Thyroid gland (tissue), 4 donors: ENCODE measurements at places on chromosomes 1 and 21. TPM values are rescaled to one million over a fixed set of nuclear protein-coding genes. Genes with fewer than 3 reads are reported as not detected.

DNA sequence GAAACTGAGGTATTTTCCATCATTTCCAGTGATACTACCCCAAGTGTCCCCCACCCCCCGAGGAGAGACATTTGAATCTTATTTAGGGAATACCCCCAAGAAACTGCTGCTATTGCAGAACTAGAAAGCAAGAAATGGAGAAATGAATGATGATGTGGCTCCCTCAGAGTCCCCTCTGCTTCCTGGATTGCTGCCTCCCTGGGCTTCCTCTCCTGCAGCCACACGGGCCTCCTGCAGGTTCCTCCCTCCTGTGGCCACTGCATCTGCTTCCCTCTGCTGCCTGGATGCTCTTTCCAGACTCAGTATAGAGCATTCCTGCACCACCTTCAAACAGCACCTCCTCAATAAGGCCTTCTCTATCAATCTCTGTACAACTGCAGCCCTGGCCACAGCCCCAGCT lies 69.3 kb downstream of the SLC25A24 start:
- H3K4me1 ChIP-seq, result no peaks in the 10 kb centered on the region
- no peaks in the 10 kb centered on the region for H3K27me3 ChIP-seq
- no peak for DNase-seq
- no peak overlapping the region for H3K4me3 ChIP-seq
- peaks cover 4% of the 10 kb centered on the region for H3K36me3 ChIP-seq

- H3K36me3 ChIP-seq, result no peaks in the 10 kb centered on the region
- H3K4me3 ChIP-seq, result no peak overlapping the region
- no peaks in the 10 kb centered on the region for H3K4me1 ChIP-seq
- DNase-seq, result no peak
- no peak overlapping the region for H3K27ac ChIP-seq
Observed at GRCh38 chr1:13550663-13551062, 33.0 kb upstream of the PDPN start.

- no peak for DNase-seq
- no peak overlapping the region for H3K4me3 ChIP-seq
- no peaks in the 10 kb centered on the region for H3K4me1 ChIP-seq
Observed at GRCh38 chr1:74522148-74522547, 9.7 kb upstream of the LRRC53 start.

DNA sequence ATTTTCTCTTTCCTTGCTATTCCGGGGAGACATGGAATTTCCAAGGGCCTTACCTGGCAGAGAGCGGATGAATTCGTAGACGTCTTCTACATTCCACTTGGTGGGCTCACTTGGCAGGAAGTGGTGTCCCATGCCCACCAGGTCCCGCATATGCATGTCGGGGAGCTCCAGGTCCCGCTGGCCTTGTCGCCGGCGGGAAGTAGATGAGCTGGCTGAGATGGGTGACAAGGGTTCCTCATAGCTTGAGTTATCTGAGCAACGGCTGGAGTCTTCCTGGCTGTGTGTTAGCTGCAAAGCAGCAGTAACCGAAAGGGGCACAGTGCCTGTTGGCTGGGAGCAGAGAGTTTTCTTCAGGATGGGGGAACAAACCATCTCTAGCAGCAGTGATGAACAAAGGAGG lies 7.9 kb upstream of the A3GALT2 start:
- H3K36me3 ChIP-seq, result peaks cover 86% of the 10 kb centered on the region
- DNase-seq, result no peak
- H3K4me1 ChIP-seq, result peaks cover 56% of the 10 kb centered on the region
- no peak overlapping the region for H3K4me3 ChIP-seq

The ITSN1 gene
- 40.3 TPM for total RNA-seq

DNA sequence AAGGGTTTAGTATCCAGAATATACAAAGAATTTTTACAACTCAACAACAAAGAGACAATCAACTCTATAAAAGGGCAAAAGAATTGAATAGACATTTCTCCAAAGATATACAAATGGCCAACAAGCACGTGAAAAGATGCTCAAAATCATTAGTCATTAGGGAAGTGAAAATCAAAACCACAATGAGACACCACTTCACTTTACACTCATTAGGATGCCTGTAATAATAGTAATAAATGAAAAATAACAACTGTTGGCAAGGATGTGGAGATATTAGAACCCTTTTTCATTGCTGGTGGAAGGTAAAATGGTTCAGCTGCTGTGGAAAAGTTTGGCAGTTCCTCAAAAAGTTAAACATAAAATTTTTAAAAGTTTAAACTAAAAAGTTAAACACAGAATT lies 7.0 kb upstream of the ABCD3 start:
- H3K27ac ChIP-seq, result no peak overlapping the region
- H3K27me3 ChIP-seq, result no peaks in the 10 kb centered on the region
- no peaks in the 10 kb centered on the region for H3K4me1 ChIP-seq
- DNase-seq, result no peak

DNA sequence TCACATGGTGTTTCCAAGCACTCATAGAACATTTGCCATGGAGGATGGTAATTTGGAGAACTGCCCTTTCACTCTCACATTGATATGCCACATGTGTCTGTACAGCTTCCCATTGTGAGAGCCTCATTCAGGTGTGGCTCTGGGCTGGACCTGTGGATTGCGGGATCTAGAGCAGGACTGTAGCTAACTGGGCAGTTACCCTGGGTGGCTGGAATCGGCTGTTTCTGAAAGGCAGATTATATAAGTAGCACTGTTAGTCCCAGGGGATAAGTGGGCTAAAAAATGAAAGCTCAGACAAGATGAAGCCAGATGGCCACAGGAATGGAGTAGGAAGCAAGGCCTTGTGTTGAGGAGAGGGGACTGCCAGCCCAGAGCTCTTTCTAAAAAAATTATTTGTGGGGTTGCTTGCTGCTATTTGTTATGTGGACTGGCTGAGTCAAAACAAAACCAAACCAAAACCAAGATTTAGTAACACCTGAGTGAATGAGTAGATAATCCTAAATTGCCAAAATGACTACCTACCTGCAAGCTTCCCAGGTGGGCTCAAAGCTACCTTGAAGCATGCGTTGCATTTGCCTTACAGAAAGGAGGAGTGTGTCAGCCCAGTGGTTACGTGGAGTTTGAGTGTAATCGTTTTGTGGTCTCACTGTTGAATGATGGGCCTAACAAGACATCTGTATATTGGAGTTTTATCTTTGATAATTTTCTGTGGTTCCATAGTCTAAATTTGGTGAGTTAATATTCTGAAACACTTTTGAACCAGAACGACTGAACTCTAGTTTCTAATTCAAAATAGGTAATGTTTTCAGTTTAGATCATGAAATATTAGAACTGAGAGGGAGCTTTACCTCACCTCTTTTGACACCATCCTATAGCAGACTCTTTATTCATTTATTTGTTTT lies 58.0 kb downstream of the SDCCAG8 start:
- peak overlapping the region; percentile 96 for H3K27ac ChIP-seq
- no peak for DNase-seq
- H3K27me3 ChIP-seq, result no peaks in the 10 kb centered on the region

The ACKR1 gene
- 37.4 TPM for total RNA-seq

- H3K27ac ChIP-seq, result peak overlapping the region; percentile 54
- no peaks in the 10 kb centered on the region for H3K27me3 ChIP-seq
- H3K4me3 ChIP-seq, result no peak overlapping the region
- peaks cover 5% of the 10 kb centered on the region for H3K4me1 ChIP-seq
Observed at GRCh38 chr1:229015806-229016205, 255.1 kb upstream of the RAB4A start.

DNA sequence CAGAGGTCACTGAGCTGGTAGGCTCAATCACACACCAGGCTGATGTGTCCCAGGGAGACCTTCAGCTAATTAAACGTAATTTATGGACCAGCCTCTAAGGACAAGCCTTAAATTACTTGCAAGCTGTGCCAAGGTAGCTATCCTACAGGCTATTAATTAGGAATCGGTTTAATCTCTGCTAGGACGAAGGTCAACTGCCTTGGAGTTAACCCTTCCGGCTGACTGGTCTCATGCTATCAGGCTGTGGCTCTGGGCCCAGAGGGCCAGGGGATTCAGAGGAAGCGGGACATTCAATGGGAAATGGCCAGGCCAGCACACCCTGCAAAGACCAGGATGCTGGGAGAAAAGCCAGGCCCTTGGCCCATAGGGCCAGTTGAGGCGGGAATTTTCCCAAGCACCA lies 19.0 kb downstream of the DHRS3 start:
- peaks cover 8% of the 10 kb centered on the region for H3K36me3 ChIP-seq
- H3K27me3 ChIP-seq, result no peaks in the 10 kb centered on the region
- no peak for DNase-seq
- no peak overlapping the region for H3K4me3 ChIP-seq

The HAO2 gene
- not detected for total RNA-seq

- peak overlapping the region; percentile 83 for H3K27ac ChIP-seq
- no peak overlapping the region for H3K4me3 ChIP-seq
- peaks cover 72% of the 10 kb centered on the region for H3K4me1 ChIP-seq
- no peaks in the 10 kb centered on the region for H3K27me3 ChIP-seq
- peak; percentile 95 for DNase-seq
- H3K36me3 ChIP-seq, result no peaks in the 10 kb centered on the region
Observed at GRCh38 chr1:223731133-223731770, 18.9 kb downstream of the CAPN2 start.

The C1orf115 gene
- 31.5 TPM for total RNA-seq

- H3K27me3 ChIP-seq, result no peaks in the 10 kb centered on the region
- H3K4me1 ChIP-seq, result no peaks in the 10 kb centered on the region
- H3K36me3 ChIP-seq, result no peaks in the 10 kb centered on the region
- no peak overlapping the region for H3K27ac ChIP-seq
Observed at GRCh38 chr1:31433396-31433930, 20.4 kb downstream of the SERINC2 start.

DNA sequence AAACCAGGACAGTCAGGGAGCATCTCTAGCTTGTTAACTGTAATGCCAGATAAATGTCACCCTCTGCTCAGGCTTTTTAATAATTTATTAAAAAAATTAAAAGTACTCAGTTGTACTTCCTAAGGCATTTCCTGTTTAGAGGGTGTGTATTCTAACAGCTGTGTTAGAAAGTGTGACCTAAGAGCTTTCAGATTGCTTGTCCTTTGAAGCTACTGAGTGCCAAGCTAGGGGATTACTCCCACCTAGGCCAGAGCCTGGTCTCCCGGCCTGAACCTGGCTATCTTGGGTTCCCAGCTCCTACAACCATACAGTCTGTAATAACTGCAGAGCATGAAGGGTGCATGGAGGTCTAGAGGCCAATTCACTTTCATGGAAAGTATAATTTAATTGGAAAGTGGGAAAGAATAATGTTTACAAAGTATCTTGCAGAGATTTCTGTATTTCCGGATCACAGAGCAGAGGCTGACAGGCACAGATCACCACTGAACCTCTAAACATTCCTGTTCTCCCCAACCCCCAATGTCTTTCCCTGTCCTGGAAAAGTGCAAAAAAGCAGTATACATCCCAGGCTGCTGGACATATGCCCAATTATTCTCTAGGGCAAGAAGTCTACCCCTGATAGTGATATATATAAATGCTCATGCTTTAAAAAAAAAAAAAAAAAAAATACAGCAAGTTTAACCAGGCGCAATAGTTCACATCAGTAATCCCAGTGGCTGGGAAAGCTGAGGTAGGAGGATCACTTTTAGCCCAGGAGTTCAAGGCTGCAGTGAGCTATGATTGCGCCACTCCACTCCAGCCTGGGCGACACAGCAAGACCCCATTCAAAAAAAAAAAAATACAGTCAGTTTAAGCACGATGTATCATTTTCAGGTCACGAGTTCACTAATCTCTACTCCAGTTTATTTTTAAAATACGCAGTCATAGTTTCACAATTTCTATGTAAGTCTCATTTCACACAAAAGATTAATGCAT lies 36.7 kb upstream of the RAP1A start:
- no peak overlapping the region for H3K27ac ChIP-seq
- H3K4me3 ChIP-seq, result no peak overlapping the region
- DNase-seq, result no peak
- H3K4me1 ChIP-seq, result peaks cover 6% of the 10 kb centered on the region

The AMPD1 gene
- total RNA-seq, result not detected

The TAF12 gene
- 16.8 TPM for total RNA-seq

DNA sequence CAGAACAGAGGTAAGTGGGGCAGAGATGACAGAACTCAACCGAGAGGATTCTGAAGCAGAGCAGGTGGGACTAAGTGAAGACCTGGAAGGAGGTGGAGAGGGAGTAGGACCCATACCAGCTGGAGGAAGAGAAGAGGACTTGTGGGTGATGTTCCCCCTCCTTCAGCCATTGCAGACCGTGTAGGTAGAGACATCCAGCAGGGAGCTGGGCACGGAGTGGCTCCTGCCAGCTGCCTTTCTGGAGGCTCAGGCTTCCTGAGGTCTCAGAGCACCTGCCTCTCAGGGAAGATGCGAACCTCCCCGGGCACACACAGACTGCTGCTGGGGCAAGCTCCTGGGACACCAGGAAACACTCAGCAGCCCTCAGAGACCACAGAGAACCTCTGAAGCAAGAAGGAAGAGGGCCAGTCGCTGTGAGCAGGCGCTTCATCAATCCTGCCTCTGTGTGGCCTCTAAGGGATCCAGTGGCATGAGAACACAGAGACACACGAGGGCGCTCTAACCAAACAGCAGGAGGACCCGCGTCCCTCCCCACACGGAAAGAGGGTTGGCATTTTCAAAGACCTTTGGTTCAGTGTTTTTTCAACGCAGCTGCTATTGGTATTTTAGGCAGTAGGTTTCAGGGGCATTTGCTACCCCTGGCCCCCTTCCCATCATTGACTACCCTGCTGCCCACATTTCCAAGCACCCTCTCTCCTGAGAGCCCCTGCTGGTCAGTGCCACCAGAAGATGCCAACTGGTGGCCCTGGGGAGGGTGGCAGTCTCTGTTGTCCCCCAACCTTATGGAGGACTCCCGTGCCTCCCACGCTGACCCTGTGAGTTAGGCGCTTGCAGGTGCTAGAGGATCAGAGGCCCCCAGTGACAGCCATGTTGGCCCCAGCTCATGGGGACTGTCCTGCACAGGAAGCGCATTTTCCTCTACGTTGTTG lies 89.6 kb upstream of the EDN2 start:
- H3K27me3 ChIP-seq, result no peaks in the 10 kb centered on the region
- no peak overlapping the region for H3K27ac ChIP-seq
- H3K4me3 ChIP-seq, result no peak overlapping the region
- H3K4me1 ChIP-seq, result peaks cover 29% of the 10 kb centered on the region
- DNase-seq, result peak; percentile 90

GRCh38 chr1:66380452-66381212 lies 153.3 kb upstream of the SGIP1 start:
- no peaks in the 10 kb centered on the region for H3K36me3 ChIP-seq
- H3K27me3 ChIP-seq, result no peaks in the 10 kb centered on the region
- H3K27ac ChIP-seq, result no peak overlapping the region
- no peaks in the 10 kb centered on the region for H3K4me1 ChIP-seq

DNA sequence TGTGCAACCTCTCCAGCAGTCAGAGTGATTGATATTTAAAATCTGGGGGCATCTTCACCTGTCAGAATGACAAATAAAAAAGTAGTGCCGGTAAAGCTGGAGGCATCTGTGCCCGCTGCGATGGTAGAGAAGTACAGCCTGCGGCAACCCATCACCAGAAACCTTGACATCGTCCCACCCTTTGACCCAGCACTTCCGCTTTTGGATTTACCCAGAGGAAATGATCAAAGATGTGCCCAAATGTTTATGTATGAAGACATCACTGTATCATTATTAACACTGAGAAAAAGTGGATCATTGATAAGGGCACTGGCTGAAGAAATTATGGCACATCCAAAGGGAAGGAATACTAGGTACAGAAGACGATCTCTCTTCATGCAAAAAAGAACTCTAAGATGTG lies 96.0 kb downstream of the PGBD5 start:
- no peaks in the 10 kb centered on the region for H3K27me3 ChIP-seq
- H3K4me3 ChIP-seq, result no peak overlapping the region
- H3K27ac ChIP-seq, result no peak overlapping the region
- no peaks in the 10 kb centered on the region for H3K4me1 ChIP-seq
- no peak for DNase-seq
